NCI-H1436 treated with DMSO at 0.1 percent for 48 hours (cell line): ENCODE measurements at places on chromosomes 13 and 19.

DNA sequence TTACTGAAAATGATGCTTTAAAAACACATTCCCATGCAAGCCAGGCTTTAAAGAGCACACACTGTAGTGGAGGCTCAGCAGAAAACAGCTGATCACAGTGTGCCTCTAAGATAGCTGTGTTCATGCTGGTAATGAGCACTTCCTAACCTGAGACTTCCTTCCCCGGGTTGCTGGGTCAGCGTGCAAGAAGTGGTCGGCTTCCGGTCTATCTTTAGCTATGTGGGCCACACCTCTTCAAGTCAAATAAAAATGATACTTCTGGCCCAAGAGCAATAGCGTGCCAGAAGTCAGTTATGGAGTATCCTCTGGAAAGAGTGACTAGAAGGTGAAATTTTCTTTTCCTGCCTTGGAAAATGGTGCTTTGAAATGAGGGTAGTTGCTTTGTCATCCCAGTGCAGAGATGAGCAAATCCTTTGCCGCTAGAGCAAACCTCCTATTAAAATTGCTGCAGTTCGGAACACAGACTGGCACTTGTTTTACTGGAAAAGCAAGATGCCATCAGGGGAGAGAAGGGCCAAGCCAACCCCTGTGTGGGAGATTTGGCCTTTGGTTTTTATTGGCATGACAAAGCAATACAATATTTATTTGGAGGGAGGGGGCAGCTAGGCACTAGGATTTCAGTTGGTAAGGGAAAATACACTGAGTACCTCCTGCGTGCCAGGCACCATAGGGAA lies 64.2 kb downstream of the ARHGAP35 start:
- no peak for DNase-seq

DNA sequence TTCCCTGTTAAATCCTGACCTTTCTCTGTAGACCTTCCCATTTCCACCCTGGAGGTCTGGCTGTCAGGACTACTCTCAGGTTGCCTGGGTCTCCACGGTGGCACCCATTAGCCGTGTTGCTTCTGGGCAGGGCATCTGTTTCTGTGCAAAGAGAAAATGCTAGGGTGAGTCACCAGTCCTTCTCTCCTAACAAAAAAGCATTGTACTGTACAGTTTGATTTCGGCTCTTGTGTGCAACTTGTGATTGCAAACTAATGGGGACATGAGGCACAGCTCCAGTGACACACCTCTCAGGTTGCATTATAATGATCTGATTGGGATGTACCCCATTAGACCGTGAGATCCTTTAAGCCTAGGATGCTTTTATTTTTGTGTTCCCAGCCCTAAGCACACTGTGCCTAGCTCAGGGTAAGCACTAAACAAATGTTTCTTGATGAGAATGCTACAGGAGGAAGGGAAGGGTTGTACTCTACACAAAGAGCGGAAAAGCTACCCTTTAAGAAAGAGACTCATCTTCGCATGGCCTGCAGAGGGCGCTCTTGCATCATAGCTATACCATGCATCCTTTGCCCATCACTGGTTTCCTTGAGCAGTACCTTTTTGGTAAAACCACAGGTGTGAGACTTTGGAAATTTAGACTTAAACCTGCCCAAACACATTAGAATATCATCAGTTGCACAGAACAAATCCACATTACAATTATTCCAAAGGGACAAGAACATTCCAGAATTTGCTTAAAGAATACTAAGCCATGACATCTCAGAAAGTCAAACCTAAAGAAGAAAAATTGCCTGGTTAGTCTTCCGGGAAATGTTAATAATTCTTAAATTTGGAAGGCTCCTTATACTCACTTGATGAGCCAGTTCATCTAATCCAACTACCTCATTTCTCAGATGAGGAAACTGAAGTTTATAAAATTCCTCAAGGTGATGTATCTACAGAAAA lies 20.3 kb upstream of the TRIM13 start:
- DNase-seq: no peak

DNA sequence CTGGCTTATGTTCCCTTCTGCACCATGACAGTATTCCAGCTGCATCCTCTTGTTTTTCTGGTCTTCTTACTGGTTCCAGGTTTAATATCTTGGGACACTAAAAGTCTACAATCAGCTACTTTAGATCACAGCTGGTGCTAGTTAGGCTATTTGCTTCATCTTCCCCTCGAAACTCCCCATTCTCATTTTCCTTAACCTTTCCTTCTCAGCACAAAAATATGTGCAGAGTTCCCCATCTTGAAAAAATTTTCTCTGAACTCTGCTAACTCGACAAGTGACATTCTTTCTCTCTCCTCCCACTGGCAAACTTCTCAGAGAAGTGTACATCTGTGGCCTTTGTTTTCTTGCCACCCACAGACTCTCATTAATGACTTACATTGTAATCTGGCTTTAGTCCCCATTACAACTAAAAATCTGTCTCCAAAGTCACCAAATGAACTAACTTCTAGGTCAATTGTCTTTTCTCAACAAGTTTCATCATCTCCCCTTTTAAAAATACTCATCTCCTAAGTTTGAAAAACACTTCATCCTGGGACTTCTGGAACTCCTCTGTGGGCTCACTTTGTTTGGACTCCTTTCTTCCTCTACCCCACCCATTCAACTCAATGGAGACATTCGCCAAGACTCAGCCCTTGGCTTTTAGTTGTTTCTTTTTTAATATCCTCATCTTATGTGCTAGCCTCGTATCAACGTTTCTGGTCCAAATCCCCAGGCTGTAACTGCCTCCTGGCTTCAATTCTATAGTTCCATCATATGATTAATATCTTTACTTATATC lies 7.1 kb upstream of the KL start:
- no peak for DNase-seq

DNA sequence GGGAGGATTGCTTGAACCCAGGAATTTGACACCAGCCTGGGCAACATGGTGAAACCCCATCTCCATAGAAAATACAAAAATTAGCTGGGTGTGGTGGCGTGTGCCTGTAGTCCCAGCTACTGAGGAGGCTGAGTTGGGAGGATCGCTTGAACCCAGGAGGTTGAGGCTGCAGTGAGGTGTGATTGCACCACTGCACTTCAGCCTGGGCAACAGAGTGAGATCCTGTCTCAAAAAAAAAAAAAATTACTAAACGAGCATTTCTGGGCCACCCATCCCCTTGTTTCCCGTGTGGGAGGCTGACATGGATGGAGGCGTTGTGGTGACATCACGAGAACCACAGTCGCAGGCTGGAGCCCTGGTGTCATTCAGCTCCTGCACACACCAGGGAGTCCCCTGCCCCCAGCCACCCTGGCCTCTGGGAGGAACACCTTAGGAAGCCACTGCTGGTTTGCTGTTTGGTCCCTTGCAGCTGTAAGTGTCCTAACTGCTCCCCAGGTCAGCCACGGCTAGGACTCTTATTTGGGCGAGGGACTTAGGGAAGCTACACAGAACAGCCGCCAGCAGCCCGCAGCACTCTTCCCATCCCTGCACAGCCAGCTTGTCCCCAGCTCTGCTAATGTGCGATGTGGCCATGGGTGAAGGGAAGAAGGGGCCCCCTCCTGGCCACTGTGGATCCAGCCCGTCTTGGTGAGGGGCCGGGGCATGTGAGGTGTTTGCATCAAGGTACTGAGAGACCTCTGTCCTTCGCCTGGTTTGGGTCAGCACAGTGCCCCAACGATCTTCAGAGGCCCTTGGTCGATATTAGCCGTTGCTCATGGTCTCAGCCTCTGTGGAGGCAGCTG lies 12.7 kb downstream of the NKPD1 start:
- no peak for DNase-seq

GRCh38 chr13:26075498-26075897 lies 23.7 kb upstream of the SHISA2 start:
- no peak for DNase-seq

GRCh38 chr19:13849991-13850909 lies 26.7 kb upstream of the NANOS3 start:
- no peak for DNase-seq

GRCh38 chr13:73300718-73301425 lies 242.1 kb downstream of the KLF5 start:
- DNase-seq: no peak

DNA sequence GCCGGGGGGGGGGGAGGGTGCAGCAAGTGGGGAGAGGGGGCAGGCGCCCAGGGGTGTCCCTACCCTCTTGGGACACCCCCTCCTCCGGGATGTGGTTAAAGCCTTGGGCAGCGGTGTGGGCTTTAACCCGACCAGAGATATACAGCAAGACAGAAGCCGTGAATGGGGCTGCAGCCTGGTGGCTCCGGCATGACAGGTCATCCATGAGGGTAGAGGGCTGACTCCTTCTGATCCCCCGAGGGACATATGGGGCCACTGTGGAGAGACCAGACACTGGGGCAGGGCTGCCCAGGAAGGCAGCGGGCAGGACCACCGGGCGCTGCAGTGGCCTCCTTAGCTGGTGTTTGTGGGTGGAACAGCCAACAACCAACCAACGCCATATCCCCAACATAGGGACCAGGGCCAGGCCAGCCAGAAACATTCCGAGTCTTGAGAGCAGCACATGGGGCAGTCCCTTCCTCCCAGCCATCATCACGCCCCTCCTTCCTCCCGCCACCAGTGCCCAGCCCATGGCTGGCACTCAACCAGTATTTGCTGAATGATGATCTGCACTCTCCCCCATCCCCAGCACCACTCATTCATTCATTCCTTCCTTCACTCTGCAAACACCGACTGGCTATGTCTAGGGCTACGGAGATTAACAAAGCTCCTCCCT lies 18.2 kb downstream of the ELAVL1 start:
- DNase-seq: no peak

- no peak for DNase-seq
Measured at GRCh38 chr19:41957838-41958366, 1.2 kb downstream of the RABAC1 start.

DNA sequence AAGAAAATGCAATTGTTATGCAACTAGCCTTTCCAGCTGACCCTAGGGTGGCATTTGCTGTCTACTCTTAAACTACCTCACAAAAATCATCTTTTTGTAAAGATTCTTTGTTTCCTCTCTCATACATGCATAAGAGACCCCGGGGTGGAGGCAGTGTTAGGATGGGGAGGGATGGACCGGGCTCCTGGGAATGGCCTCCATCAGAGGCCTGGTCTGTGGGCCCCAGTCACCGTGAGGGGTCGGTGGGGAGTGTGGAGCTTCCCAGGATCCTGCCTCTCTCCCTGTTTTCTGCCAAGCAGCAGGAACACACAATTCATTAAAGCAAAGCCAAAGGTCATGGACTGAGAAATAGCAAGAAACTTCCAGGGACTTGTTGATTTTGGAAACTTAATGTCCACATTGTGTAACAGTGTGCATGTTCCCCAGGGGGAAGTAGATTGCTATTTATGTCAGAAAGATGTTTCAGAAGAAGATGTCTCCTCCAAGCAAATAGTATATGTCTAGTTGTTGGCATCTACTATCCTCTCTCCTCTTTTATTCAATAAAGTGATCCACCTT lies 241.4 kb downstream of the ENOX1 start:
- no peak for DNase-seq

DNA sequence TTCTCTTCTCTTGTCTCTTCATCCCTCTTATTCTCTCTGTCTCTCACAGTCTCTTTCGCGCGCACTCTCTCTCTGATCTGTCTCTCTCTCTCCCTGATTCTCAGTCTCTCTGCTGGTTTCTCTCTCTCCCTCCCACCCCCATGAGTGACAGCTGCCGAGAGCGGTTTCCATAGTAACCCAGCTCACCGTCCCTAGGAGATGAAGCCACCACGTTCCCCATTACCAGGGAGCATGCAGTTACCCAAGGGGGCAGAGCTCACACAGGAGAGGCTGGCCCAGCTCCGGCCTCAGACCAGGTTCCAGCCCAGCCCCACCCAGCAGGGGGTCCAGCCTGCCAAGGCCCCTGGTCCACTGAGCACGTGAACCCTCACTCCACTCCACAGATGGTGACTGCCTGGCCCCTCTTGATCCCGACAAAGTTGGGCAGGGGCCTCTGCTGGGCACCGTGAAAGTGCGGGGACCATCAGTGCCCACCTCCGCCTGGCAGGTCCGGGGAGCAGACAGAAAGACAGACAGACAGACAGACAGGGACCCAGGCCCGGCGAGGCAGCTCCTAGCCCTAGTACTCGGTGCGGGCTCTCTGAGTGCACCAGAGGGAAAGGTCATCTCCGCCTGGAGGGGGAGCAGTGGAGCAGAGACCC lies 50.6 kb downstream of the CELF5 start:
- no peak for DNase-seq

DNA sequence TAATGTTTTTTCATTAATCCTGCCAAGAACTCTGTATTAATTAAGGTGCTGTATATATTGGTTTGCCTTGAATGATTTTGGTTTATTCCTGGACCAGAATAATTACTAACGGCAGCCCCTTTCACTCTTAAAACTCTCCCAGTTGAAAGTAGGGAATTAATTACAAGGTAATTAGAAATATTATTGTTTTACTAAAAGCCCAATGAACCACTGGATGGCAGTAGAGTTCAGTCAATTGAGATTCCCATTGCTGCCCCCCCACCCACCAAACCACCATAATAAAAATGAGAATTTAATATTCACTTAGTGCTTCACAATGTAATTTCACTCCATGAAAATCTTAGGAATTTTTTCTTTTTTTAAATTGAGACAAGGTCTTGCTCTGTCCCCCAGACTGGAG lies 13.7 kb downstream of the WBP4 start:
- no peak for DNase-seq
